T-helper 17 cell (primary cell): ENCODE measurements at places on chromosomes 2 and 18. TPM values are rescaled to one million over a fixed set of nuclear protein-coding genes. Genes with fewer than 3 reads are reported as not detected.

- H3K4me3 ChIP-seq: no peak overlapping the region
- no peak overlapping the region for H3K27ac ChIP-seq
- no peaks in the 10 kb centered on the region for H3K36me3 ChIP-seq
- H3K4me1 ChIP-seq: no peaks in the 10 kb centered on the region
- no peaks in the 10 kb centered on the region for H3K27me3 ChIP-seq
- DNase-seq: no peak
Measured at GRCh38 chr2:146776596-146776995, 1068.2 kb upstream of the ACVR2A start.

DNA sequence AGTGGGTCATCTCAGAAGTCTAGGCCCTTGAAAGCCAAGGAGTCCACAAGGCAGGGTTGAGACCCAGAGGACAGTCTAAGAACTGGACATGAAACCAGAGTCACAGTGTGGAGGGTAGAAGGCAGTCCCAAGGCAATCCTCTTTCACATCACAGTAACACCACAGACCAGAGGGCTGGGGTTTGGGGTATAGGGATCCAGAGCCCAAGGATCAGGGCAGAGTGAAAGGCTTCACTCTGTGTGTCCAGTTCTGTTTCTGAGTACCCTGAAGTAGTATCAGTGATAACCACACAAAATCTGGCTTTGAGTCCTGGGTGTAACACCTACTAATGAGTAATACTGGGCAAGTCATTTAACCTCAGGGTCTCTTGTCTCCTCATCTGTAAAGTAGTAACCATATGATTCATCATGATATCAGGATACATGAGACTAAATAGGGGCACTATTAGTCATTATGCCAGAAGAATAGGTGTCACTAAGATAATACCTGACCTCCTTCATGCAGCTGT lies 91.0 kb downstream of the ICA1L start:
- H3K36me3 ChIP-seq: peaks cover 6% of the 10 kb centered on the region
- H3K27ac ChIP-seq: peak overlapping the region; percentile 45
- H3K4me1 ChIP-seq: peaks cover 2% of the 10 kb centered on the region

- H3K27ac ChIP-seq: no peak overlapping the region
- peaks cover 26% of the 10 kb centered on the region for H3K4me1 ChIP-seq
- H3K27me3 ChIP-seq: peaks cover 6% of the 10 kb centered on the region
- H3K4me3 ChIP-seq: no peak overlapping the region
- no peak for DNase-seq
- no peaks in the 10 kb centered on the region for H3K36me3 ChIP-seq
Measured at GRCh38 chr2:170432823-170433222, 254.9 kb downstream of the MYO3B start.

GRCh38 chr18:36203360-36203895 lies 16.1 kb downstream of the MOCOS start:
- H3K4me3 ChIP-seq: no peak overlapping the region
- no peak overlapping the region for H3K27ac ChIP-seq
- no peaks in the 10 kb centered on the region for H3K4me1 ChIP-seq
- no peaks in the 10 kb centered on the region for H3K27me3 ChIP-seq
- no peak for DNase-seq

GRCh38 chr2:1542971-1543370 lies 129.7 kb downstream of the TPO start:
- H3K4me1 ChIP-seq: peaks cover 25% of the 10 kb centered on the region
- peak overlapping the region; percentile 79 for H3K27ac ChIP-seq
- no peak overlapping the region for H3K4me3 ChIP-seq
- peaks cover 2% of the 10 kb centered on the region for H3K36me3 ChIP-seq

- DNase-seq: peak; percentile 2
- no peak overlapping the region for H3K4me3 ChIP-seq
- H3K27me3 ChIP-seq: peaks cover 8% of the 10 kb centered on the region
- no peak overlapping the region for H3K27ac ChIP-seq
- H3K4me1 ChIP-seq: no peaks in the 10 kb centered on the region
Measured at GRCh38 chr2:240425697-240426096, 9.8 kb upstream of the GPC1 start.

DNA sequence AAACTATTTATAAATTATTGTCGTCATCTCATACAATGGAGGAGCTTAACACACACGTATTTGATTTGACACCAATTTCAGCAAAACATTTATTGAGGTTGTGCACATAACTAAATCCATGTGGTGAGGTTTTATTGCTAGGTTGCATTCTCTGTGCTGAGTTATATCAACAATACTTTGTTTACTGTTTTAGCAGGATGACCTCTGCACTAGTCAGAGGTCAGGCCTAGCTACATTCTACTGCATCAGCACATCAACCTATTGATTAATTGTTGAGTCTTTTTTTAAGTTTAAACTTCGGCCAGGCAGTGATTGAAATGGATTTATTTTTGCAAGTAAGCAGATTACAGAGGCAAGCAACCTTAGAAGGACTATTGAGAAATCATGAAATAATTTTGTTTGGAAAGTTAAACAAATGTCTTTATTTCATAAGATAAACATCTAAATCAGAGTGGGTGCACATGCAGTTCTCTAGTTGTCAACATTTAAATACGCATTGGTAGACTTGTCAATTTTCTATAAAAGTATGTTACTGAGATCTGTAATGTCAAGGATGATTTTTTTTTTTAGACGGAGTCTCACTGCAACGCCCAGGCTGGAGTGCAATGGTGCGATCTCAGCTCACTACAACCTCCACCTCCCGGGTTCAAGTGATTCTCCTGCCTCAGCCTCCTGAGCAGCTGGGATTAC lies 75.2 kb upstream of the CD28 start:
- no peak for DNase-seq
- peaks cover 9% of the 10 kb centered on the region for H3K4me1 ChIP-seq
- peaks cover 4% of the 10 kb centered on the region for H3K36me3 ChIP-seq
- no peaks in the 10 kb centered on the region for H3K27me3 ChIP-seq
- H3K27ac ChIP-seq: no peak overlapping the region
- H3K4me3 ChIP-seq: no peak overlapping the region

DNA sequence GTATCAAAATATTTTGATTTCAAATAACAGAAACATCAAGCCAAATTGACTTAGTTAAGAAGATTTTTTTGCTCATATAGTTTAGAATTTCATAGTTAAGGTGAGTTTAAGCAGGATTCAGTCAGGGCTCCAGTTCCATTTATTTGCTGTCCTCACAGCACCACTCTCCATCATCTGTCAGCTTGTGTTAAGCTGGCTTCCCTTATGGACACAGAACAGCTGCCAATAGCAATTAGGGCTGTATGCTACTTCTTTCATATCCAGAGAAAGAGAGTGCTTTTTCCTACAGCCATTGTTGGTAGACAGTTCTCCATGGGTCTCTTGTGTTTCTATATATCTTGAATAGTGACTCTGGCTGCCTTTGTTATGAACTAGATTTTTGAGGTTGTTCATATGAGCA lies 95.4 kb upstream of the CYP20A1 start:
- no peaks in the 10 kb centered on the region for H3K36me3 ChIP-seq
- H3K4me1 ChIP-seq: no peaks in the 10 kb centered on the region
- H3K27me3 ChIP-seq: no peaks in the 10 kb centered on the region
- no peak overlapping the region for H3K4me3 ChIP-seq

DNA sequence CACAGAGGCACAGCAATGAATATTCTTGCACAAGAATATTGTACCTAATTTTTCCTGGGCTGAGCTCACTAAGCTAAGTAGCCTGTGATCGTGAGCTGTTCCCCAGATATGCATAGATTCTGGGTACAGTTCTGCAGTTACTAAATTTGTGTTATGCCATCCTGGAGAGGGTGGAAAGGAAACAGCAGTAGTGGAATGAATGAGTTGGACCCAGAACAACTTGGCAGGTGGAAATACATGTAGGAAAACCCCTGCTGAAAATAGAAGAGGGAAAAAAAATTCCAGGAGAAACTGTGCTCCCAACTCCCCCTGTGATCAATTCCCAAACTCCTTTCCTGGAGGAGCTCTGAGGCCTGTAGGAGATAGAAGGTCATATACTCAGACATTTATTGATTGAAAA lies 181.5 kb upstream of the MGAT5 start:
- no peak overlapping the region for H3K4me3 ChIP-seq
- H3K4me1 ChIP-seq: no peaks in the 10 kb centered on the region
- DNase-seq: no peak
- no peak overlapping the region for H3K27ac ChIP-seq
- peaks cover 15% of the 10 kb centered on the region for H3K27me3 ChIP-seq
- no peaks in the 10 kb centered on the region for H3K36me3 ChIP-seq

Gene EMX1
- not detected for total RNA-seq

Gene PLCL1
- 24.9 TPM for total RNA-seq

Gene SH2D6
- total RNA-seq: 0.26 TPM

Gene RBKS
- 8.2 TPM for total RNA-seq
